ENCODE measurements at places on chromosomes 3 and 15. TPM values are rescaled to one million over a fixed set of nuclear protein-coding genes. Genes with fewer than 3 reads are reported as not detected.

The MESP2 gene
- total RNA-seq = not detected

The CCR9 gene
- 21.6 TPM for total RNA-seq

The CLDN16 gene
- total RNA-seq = not detected

The RASGRP1 gene
- 175 TPM for total RNA-seq

The CFAP91 gene
- 0.94 TPM for total RNA-seq

The AEN gene
- total RNA-seq = 42.5 TPM

The SEMA5B gene
- 0.28 TPM for total RNA-seq

- no peak for DNase-seq
- no peaks in the 10 kb centered on the region for H3K4me1 ChIP-seq
- no peaks in the 10 kb centered on the region for H3K36me3 ChIP-seq
- H3K27ac ChIP-seq = no peak overlapping the region
- H3K27me3 ChIP-seq = no peaks in the 10 kb centered on the region
These were observed 792.3 kb downstream of the DIPK2A start for GRCh38 chr3:144763878-144764454.

GRCh38 chr3:36648241-36649034 is 115.9 kb downstream of the DCLK3 start:
- no peaks in the 10 kb centered on the region for H3K36me3 ChIP-seq
- H3K4me1 ChIP-seq = no peaks in the 10 kb centered on the region
- H3K27ac ChIP-seq = no peak overlapping the region
- H3K4me3 ChIP-seq = no peak overlapping the region
- DNase-seq = no peak

GRCh38 chr3:49711489-49711888 is 8.0 kb downstream of the AMIGO3 start:
- H3K36me3 ChIP-seq = peaks cover 2% of the 10 kb centered on the region
- peak; percentile 34 for DNase-seq
- H3K27ac ChIP-seq = peak overlapping the region; percentile 71
- H3K4me1 ChIP-seq = peaks cover 27% of the 10 kb centered on the region
- H3K4me3 ChIP-seq = peak overlapping the region; percentile 18

DNA sequence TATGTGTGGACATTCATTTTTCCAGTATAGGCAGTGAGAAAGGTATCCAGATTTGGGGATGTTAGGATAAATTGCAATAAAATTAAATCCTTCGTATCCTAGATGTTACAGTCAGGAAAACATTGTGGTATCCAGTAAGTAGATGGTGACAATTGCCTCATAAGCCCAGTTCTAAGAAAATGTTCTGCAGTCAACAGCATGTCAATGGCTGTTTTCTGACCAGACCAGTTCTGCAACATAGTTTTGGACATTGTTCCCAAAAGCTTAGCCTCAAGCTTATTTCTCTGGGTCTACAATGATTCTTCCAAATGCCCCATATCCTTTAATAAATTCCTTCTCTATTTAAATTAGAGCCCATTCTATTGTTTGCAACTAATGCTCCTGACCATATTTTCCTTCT is 480.7 kb downstream of the FHIT start:
- H3K36me3 ChIP-seq = no peaks in the 10 kb centered on the region
- no peaks in the 10 kb centered on the region for H3K27me3 ChIP-seq
- no peak for DNase-seq
- H3K4me1 ChIP-seq = no peaks in the 10 kb centered on the region
- H3K4me3 ChIP-seq = no peak overlapping the region
- no peak overlapping the region for H3K27ac ChIP-seq

GRCh38 chr3:115518100-115518852 is 105.0 kb upstream of the GAP43 start:
- no peak overlapping the region for H3K4me3 ChIP-seq
- H3K4me1 ChIP-seq = peaks cover 11% of the 10 kb centered on the region
- H3K36me3 ChIP-seq = no peaks in the 10 kb centered on the region
- peaks cover 3% of the 10 kb centered on the region for H3K27me3 ChIP-seq

DNA sequence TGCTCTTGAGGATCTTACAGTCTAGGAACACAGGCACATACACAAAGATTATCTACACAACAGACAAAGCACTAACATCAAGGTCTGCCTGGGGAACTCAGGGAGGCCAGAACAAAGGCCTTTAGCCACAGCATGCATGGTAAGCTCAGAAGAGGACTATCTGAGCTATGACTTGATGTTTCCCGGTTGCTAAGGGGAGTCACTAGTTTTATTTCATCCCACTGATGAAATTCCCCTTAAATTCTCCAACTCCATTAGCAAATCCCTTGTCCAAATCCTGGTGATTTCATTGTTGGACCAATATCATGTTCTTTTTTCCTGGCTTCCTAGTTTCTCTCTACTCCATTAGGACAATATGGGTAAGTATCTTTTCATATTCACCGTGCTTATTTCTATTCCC is 23.3 kb downstream of the FBN1 start:
- H3K27me3 ChIP-seq = peaks cover 5% of the 10 kb centered on the region
- no peaks in the 10 kb centered on the region for H3K36me3 ChIP-seq
- H3K27ac ChIP-seq = no peak overlapping the region

DNA sequence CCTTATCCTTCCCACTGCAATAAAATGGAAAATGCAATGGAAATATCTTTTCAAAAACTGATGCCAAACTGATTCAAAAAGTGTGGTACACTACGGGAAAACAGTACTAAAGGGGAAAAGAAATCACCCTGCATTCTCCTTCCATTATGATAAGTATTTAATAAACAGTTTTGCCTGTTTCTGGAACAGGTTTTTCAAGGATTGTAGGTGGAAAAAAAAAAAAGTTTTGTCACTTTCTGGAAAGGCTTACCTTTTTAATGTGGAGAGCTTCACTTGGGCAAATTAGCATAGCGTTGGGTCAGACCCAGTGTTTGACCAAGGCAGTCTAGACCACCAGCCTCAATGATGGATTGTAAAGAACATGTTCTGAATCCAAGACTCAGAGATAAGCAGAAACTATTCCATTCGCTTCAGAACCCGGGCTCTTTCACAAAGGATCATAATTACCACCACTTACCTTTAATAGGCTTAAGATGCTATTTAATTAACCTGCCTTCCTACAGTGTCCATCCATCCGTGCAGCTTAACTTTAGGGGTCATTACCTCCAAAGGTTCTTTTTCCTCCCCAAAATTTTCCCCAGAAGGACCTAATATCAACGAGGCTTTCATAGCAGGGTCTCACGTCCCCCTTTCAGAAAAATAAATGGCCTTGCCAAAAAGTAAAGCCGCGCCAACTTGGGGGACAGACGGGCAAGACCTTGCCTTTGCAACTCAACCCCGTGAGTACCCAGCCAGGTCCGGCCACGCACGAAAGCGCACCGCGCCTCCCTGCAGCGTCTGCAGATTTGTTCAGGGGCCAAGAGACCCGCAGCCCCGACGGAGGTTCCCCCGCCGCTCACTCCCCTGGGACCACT is 1.0 kb downstream of the DCBLD2 start:
- H3K4me3 ChIP-seq = peak overlapping the region; percentile 87
- peaks cover 26% of the 10 kb centered on the region for H3K27me3 ChIP-seq
- H3K4me1 ChIP-seq = peaks cover 9% of the 10 kb centered on the region
- H3K27ac ChIP-seq = peak overlapping the region; percentile 39

GRCh38 chr3:73418681-73419080 is 206.1 kb downstream of the PDZRN3 start:
- DNase-seq = no peak
- no peak overlapping the region for H3K27ac ChIP-seq
- peaks cover 3% of the 10 kb centered on the region for H3K27me3 ChIP-seq
- no peaks in the 10 kb centered on the region for H3K4me1 ChIP-seq
- H3K36me3 ChIP-seq = no peaks in the 10 kb centered on the region

DNA sequence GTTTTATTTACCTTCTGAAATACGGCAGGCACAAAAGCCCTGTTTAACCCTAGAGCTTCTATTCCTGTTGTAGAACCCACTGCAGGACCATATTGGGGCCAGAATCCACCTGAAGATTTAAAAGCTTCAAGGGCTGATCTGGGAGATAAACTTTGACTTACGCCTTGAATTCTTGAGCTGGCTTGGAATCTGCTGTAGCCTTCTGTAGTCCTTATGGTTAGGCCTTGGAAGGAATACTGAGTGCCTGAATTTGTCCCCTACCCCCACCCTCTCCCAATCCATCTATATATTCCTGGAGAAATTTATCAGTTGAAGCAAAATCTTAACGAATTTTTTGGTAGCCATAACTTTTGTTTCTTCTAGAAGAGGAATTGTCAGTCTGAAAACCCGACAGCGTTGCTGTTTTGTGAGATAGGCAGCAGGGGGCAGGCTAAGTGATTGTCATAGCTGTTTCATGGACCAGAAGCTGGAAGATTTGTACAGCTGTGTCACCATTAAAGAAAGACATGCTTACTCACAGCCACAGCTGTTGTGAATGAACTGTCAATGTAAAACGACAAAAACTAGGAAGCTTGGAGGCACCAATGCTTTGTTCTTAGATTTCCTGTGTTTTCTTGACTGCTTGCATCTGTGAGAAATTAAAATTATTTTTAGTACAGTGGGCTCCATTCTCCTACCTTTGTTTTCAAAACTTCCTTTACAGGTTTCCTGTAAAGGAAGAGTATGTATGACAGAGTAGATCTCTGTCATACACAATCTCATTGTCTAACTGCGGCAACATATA is 12.8 kb downstream of the LXN start:
- DNase-seq = peak; percentile 36
- peaks cover 9% of the 10 kb centered on the region for H3K4me1 ChIP-seq
- H3K4me3 ChIP-seq = no peak overlapping the region
- no peaks in the 10 kb centered on the region for H3K27me3 ChIP-seq
- peak overlapping the region; percentile 30 for H3K27ac ChIP-seq
- peaks cover 17% of the 10 kb centered on the region for H3K36me3 ChIP-seq

GRCh38 chr3:52380023-52380422 is 63.9 kb downstream of the DNAH1 start:
- H3K4me3 ChIP-seq = no peak overlapping the region
- no peak overlapping the region for H3K27ac ChIP-seq
- H3K4me1 ChIP-seq = peaks cover 1% of the 10 kb centered on the region
- H3K27me3 ChIP-seq = no peaks in the 10 kb centered on the region

DNA sequence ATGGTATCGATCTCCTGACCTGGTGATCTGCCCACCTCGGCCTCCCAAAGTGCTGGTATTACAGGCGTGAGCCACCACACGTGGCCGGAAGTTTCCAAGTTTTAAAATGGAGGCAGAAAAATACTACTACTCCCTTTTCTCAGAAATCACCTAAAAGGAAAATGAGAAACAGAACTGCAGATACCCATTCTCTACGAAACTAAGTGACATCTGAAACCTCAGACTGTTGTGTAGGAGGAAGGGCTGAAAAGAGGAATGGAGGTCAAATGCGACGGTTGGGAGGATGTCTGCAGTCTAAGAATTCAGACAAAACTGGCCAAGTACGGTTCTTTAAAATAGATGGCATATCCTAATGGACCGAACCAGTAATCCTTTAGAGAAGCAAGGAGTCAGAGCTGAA is 24.1 kb downstream of the WDR48 start:
- H3K4me3 ChIP-seq = no peak overlapping the region
- DNase-seq = no peak
- peaks cover 1% of the 10 kb centered on the region for H3K4me1 ChIP-seq
- H3K27me3 ChIP-seq = no peaks in the 10 kb centered on the region
- H3K27ac ChIP-seq = no peak overlapping the region
- peaks cover 34% of the 10 kb centered on the region for H3K36me3 ChIP-seq

- no peak for DNase-seq
- H3K36me3 ChIP-seq = no peaks in the 10 kb centered on the region
- H3K4me3 ChIP-seq = no peak overlapping the region
- H3K27ac ChIP-seq = no peak overlapping the region
These were observed 186.6 kb upstream of the FEZF2 start for GRCh38 chr3:62559831-62560445.

- H3K4me3 ChIP-seq = no peak within 1 kb of the TSS
- peaks cover 20% of the 10 kb centered on the region for H3K27me3 ChIP-seq
- H3K4me1 ChIP-seq = peaks cover 4% of the 10 kb centered on the region
These were observed at the start of gene CCR3 for GRCh38 chr3:46242120-46242519. CCR3 (plus strand) TSS chr3:46242460; CDS start chr3:46265159, 22,699 bp downstream.

- no peaks in the 10 kb centered on the region for H3K27me3 ChIP-seq
- DNase-seq = no peak
- H3K4me3 ChIP-seq = no peak overlapping the region
- no peak overlapping the region for H3K27ac ChIP-seq
These were observed 27.0 kb downstream of the SHQ1 start for GRCh38 chr3:72821161-72821781.

- no peaks in the 10 kb centered on the region for H3K36me3 ChIP-seq
- no peaks in the 10 kb centered on the region for H3K4me1 ChIP-seq
- H3K27me3 ChIP-seq = no peaks in the 10 kb centered on the region
- no peak for DNase-seq
These were observed 34.8 kb downstream of the MITF start for GRCh38 chr3:69774029-69774428.

- H3K27ac ChIP-seq = no peak overlapping the region
- H3K4me3 ChIP-seq = no peak overlapping the region
- H3K36me3 ChIP-seq = no peaks in the 10 kb centered on the region
- H3K4me1 ChIP-seq = no peaks in the 10 kb centered on the region
These were observed 298.3 kb downstream of the MEX3B start for GRCh38 chr15:81747482-81747881.

GRCh38 chr3:15804553-15805095 is 6.8 kb upstream of the ANKRD28 start:
- H3K4me1 ChIP-seq = peaks cover 50% of the 10 kb centered on the region
- H3K27me3 ChIP-seq = no peaks in the 10 kb centered on the region
- H3K36me3 ChIP-seq = peaks cover 22% of the 10 kb centered on the region
- peak overlapping the region; percentile 28 for H3K4me3 ChIP-seq
- DNase-seq = no peak
- H3K27ac ChIP-seq = peak overlapping the region; percentile 46

- no peaks in the 10 kb centered on the region for H3K4me1 ChIP-seq
- H3K27ac ChIP-seq = no peak overlapping the region
- H3K4me3 ChIP-seq = no peak overlapping the region
- no peaks in the 10 kb centered on the region for H3K36me3 ChIP-seq
- DNase-seq = no peak
These were observed 346.1 kb downstream of the FEZF2 start for GRCh38 chr3:62027241-62027640.

GRCh38 chr3:108150200-108150599 is 59.4 kb upstream of the CD47 start:
- H3K4me1 ChIP-seq = peaks cover 8% of the 10 kb centered on the region
- H3K27me3 ChIP-seq = no peaks in the 10 kb centered on the region
- H3K27ac ChIP-seq = no peak overlapping the region
- no peak overlapping the region for H3K4me3 ChIP-seq
- DNase-seq = no peak

Data from activated naive CD8-positive, alpha-beta T cell treated with anti-CD3 and anti-CD28 coated beads, Interleukin-2, amount 10 ng/mL, durations not matched to agents 7 days and 5 days (primary cell).